ENCODE measurements at places on chromosomes 2 and 18.

GRCh38 chr2:41947701-41948396, 100.0 kb upstream of the PKDCC start:
- DNase-seq: no peak

DNA sequence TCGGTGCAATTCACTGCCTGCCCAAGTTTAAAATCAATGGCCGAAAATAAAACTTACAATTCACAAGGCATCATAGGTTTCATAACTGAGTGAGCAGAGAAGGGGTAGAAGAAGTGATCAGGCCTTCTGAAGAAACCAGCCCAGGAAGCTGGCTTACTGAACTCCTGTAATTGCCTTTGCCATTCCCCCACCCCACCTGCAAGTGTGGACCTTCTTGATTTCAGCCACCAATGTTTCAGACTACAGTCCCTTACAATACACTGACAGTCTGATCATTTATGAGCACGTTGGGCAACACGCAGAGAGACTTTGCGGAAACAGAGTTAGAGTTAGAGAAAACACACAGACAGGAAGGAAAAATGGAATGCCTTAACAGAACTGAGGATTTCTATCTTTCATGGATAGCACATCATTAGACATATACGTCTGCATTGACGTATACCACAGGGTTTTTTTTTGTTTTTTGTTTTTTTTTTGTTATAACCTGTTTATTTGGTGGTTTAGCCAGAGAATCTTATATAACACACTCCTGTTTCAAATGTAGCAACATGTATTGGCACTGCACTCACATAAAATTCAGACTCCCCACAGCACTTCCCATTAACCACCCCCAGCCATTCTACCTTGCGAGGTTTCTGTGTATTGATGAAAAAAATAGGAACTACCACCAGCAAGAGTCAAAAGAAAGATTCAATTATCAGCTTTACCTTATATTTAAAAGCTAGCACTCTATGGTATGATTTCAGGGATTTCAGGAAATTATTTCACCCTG, 126.4 kb downstream of the CACNB4 start:
- no peak for DNase-seq

GRCh38 chr2:12819721-12820120, 103.0 kb downstream of the TRIB2 start:
- peak; percentile 35 for DNase-seq

DNA sequence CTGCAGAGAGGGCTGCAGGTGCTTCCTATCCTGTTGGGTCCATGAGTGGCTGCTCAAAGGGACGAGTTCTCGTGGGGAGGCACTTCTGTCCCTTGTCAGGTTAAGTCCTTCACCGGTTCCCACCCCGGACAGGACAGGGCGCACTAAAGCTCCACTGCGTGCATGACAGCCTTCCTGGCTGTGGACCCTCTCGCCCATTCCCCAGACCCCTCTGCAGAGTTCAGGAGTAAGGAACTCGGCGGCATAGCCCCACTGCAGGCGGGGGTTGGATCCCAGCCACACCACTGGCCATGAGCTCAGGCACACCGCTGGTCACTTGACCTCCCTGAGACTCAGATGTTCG, 147.5 kb upstream of the ID2 start:
- no peak for DNase-seq

- no peak for DNase-seq
These were observed 199.9 kb downstream of the ARL4C start for GRCh38 chr2:234296991-234297390.

GRCh38 chr18:50924372-50924771, 43.5 kb upstream of the ELAC1 start:
- DNase-seq: no peak
